ENCODE measurements at places on chromosomes 1 and 21. TPM values are rescaled to one million over a fixed set of nuclear protein-coding genes. Genes with fewer than 3 reads are reported as not detected.
A peak's percentile ranks its signal among the peaks of the same experiment; 100 is the strongest.

GRCh38 chr21:25733859-25734653 lies 648 bp downstream of the ATP5PF start:
- no peaks in the 10 kb centered on the region for H3K27me3 ChIP-seq
- H3K27ac ChIP-seq: peak overlapping the region; percentile 15
- H3K4me1 ChIP-seq: no peaks in the 10 kb centered on the region

DNA sequence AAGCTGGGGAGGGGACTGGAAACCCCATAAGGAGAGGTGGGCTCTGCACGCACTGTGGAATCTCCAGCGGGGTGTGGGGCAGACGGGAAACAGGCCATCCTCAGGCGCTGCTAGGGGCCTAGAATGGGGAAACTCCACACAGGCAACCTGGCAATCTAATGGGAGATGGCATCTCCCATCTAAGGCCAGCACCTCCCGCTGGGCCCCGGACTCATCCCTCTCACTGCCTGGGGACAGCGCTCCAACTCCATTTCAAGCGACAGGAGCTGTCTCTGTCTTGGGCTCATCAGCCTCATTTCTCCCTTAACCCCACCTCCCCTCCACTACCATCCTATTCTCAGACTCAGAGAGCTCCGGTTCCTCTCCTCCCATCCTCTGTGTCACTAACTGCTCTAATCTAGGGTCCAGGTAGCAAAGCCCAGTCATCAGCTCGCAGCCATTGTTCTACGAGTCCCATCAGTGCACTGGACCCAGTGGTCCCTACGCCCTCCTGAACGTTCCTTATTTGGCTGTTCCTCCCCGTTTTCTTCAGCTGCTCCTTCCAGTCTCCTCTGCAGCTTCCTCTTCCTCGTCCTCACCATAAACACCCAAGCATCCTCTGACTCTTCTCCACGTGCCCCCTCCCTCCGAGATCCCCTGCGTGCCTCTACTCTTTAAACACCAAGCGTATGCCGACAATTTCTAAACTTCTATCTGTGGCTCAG lies 93.4 kb upstream of the CASZ1 start:
- no peak overlapping the region for H3K4me3 ChIP-seq
- H3K27ac ChIP-seq: no peak overlapping the region
- no peaks in the 10 kb centered on the region for H3K4me1 ChIP-seq

- no peaks in the 10 kb centered on the region for H3K36me3 ChIP-seq
- H3K27me3 ChIP-seq: no peaks in the 10 kb centered on the region
- H3K27ac ChIP-seq: no peak overlapping the region
- no peak overlapping the region for H3K4me3 ChIP-seq
- DNase-seq: no peak
Measured at GRCh38 chr1:75554181-75554580, 56.7 kb downstream of the SLC44A5 start.

The CSF1 gene
- 69.1 TPM for total RNA-seq

The UQCRHL gene
- total RNA-seq: 1.3 TPM

GRCh38 chr1:196535727-196536126 lies 72.5 kb downstream of the KCNT2 start:
- no peaks in the 10 kb centered on the region for H3K27me3 ChIP-seq
- H3K36me3 ChIP-seq: no peaks in the 10 kb centered on the region
- no peak overlapping the region for H3K27ac ChIP-seq
- no peak for DNase-seq
- H3K4me1 ChIP-seq: no peaks in the 10 kb centered on the region

GRCh38 chr1:73813236-73813635 lies 384.7 kb downstream of the LRRIQ3 start:
- no peaks in the 10 kb centered on the region for H3K36me3 ChIP-seq
- no peak overlapping the region for H3K4me3 ChIP-seq
- H3K27me3 ChIP-seq: no peaks in the 10 kb centered on the region
- no peak overlapping the region for H3K27ac ChIP-seq

The VSIG8 gene
- total RNA-seq: 0.21 TPM

DNA sequence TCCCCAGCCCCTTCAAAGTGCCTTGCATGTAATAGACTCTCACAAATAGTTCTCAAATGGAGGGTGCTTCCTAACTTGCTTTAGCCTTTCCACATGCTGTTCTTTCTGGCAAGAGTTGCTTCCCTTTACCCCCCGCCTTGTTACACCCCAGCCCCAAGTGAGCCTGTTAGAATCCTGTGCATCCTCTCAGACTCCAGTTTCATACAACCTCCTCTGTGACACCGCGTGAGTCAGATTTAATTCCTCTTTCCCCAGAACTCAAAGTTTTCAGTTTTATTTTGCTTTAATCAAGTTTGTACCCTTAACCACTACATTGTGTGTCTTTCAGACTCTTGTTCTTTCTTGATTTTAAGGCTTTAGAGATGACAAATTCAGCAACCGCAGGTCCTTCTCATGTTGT lies 234.5 kb upstream of the HOOK1 start:
- no peaks in the 10 kb centered on the region for H3K27me3 ChIP-seq
- DNase-seq: no peak
- no peaks in the 10 kb centered on the region for H3K36me3 ChIP-seq
- no peak overlapping the region for H3K4me3 ChIP-seq
- H3K4me1 ChIP-seq: no peaks in the 10 kb centered on the region

DNA sequence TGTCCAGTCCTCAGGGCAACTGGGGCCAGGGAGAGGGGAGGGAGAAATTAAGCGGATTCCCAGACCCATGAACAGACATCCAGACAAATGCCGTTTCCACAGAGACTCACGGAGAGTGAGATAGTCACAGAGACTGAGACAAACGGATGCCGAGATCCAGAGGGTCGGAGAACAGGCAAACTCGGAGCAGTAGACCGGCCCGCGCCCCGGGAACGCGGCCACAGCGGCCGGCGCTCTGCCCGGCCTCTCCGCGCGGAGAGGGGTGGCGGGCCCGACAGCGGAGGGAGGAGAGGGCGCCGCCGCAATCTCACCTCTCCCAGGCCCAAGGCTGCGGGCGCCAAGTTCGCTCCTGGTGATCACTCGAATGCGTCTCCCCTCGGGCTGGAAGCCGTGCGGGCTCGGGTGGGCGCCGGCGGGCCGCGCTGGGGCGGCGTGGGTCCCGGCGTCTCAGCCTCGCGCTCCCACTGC lies 831 bp upstream of the FOXD2 start:
- H3K4me3 ChIP-seq: peak overlapping the region; percentile 57
- peak; percentile 82 for DNase-seq
- no peaks in the 10 kb centered on the region for H3K36me3 ChIP-seq
- peak overlapping the region; percentile 58 for H3K27ac ChIP-seq
- no peaks in the 10 kb centered on the region for H3K4me1 ChIP-seq
- no peaks in the 10 kb centered on the region for H3K27me3 ChIP-seq

- no peak overlapping the region for H3K4me3 ChIP-seq
- H3K27ac ChIP-seq: no peak overlapping the region
Measured at GRCh38 chr1:33180226-33180910, 1.5 kb downstream of the TRIM62 start.

- no peak overlapping the region for H3K27ac ChIP-seq
- H3K36me3 ChIP-seq: no peaks in the 10 kb centered on the region
- no peak for DNase-seq
- H3K4me1 ChIP-seq: no peaks in the 10 kb centered on the region
- no peaks in the 10 kb centered on the region for H3K27me3 ChIP-seq
Measured at GRCh38 chr1:172252958-172253357, 167.5 kb upstream of the C1orf105 start.

The OPTC gene
- not detected for total RNA-seq

GRCh38 chr1:46131712-46132528 lies 509 bp downstream of the PIK3R3 start:
- no peaks in the 10 kb centered on the region for H3K27me3 ChIP-seq
- H3K27ac ChIP-seq: peak overlapping the region; percentile 72
- H3K4me3 ChIP-seq: peak overlapping the region; percentile 73
- H3K4me1 ChIP-seq: peaks cover 3% of the 10 kb centered on the region
- H3K36me3 ChIP-seq: no peaks in the 10 kb centered on the region
- DNase-seq: no peak

The KIF17 gene
- 2.5 TPM for total RNA-seq

DNA sequence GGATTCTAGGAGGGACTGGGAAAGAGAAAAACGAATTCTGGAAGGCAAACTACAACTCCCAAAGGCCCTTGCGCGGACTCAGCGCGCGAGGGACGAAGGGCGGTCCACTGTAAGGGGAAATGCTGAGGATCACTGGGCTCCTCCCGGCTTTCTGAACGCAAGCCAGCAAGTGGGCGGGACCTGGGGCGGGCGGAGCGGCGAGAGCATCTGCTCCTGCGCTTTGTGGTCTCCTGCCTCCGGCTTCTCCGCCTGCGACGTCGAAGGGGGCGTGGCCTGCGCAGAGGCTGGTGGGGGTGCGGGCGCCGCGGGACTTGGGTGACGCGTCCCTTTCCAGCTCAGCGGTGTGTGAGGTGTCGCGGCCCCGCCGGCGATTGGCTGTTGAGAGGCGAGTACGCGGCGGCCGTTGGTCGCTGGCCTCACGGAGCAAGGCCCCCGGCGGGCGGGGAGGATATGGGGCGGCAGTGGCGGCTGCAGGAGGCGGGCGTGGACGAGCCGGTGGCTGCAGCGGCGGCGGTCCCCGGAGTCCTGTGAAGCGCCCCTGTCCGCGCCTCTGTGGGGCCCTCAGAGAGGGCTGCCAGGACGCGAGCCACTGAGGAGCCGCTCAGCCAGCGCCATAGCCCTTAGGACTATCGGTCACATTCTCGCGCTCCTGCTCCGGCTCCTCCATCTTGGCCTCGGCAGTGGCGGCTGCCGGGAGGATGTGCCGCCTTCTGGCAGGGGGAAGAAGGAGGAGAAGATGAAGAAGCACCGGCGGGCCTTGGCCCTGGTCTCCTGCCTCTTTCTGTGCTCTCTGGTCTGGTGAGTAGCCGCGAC lies at the start of gene SUCO:
TSS of gene SUCO (plus strand) at position 451 of the 813 bp plus-strand sequence. CDS start at position 737, 286 bp downstream.
- H3K36me3 ChIP-seq: no peaks in the 10 kb centered on the region
- peaks cover 2% of the 10 kb centered on the region for H3K4me1 ChIP-seq
- H3K27ac ChIP-seq: peak within 1 kb of the TSS; percentile 84
- no peaks in the 10 kb centered on the region for H3K27me3 ChIP-seq
- DNase-seq: peak; percentile 100

The ZNF281 gene
- 13.1 TPM for total RNA-seq

The TNFRSF4 gene
- total RNA-seq: 1.6 TPM

The RNF220 gene
- total RNA-seq: 56.5 TPM

The MR1 gene
- 22.0 TPM for total RNA-seq

DNA sequence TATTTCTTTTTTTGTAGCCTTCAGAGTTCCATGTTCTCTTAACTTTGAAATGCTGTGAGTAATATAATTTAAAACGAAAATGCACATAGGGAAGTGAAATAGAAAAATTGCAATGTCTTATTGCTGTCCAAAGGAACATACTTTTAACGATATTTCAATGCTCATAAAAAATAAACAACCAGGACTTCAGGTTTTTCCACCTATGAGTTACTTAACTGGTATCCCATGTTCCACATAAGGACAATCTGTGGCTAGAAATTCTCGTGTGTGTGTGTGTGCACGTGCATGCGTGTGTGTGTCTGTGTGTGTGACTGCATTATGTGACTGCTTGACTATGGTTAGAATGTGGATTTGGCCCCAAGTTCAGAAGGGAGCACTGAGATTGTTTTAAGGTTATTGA lies 200.8 kb upstream of the ADGRL4 start:
- H3K4me1 ChIP-seq: no peaks in the 10 kb centered on the region
- H3K27me3 ChIP-seq: no peaks in the 10 kb centered on the region
- no peaks in the 10 kb centered on the region for H3K36me3 ChIP-seq
- H3K4me3 ChIP-seq: no peak overlapping the region

GRCh38 chr1:175629318-175629694 lies 114.1 kb downstream of the TNR start:
- H3K4me1 ChIP-seq: peaks cover 6% of the 10 kb centered on the region
- H3K27ac ChIP-seq: no peak overlapping the region
- no peaks in the 10 kb centered on the region for H3K27me3 ChIP-seq
- no peak overlapping the region for H3K4me3 ChIP-seq

The CFHR1 gene
- total RNA-seq: 1.7 TPM

GRCh38 chr1:65640046-65640445 lies 152.6 kb upstream of the PDE4B start:
- H3K4me1 ChIP-seq: no peaks in the 10 kb centered on the region
- no peaks in the 10 kb centered on the region for H3K36me3 ChIP-seq
- H3K27me3 ChIP-seq: no peaks in the 10 kb centered on the region
- no peak overlapping the region for H3K4me3 ChIP-seq
- no peak for DNase-seq

DNA sequence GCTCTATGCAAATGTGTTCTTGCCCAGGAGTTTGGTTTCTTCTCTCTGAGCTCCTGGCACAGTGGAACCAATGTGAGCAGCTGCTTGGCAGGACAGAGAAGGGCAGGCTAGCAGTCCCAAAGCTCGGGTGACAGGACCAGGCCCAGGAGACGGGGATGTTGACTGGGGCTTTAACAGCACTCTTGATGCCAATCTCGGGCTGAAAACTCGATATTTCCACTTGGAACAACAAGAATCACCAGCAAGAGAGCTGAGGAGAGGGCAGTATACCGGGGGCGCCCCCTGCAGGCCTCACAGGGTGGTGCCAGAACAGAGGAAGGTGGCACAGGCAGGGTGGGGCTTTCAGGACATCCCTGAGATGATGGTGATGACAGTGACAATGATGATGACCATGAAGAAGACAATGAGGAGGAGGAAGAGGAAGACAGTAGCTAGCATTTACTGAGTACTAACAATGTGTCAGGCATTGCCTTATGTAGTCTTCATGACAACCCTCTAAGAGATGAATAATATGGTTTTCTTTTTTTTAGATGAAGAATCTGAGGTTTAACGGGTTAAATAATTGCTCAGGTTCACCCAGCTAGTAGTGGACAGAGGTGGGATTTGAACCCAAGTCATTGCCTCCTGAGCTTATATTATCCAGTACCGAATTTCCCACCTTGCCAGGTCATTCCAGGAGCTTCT lies 2.7 kb upstream of the KCNJ9 start:
- no peaks in the 10 kb centered on the region for H3K27me3 ChIP-seq
- no peaks in the 10 kb centered on the region for H3K36me3 ChIP-seq
- H3K4me3 ChIP-seq: no peak overlapping the region
- H3K4me1 ChIP-seq: no peaks in the 10 kb centered on the region

DNA sequence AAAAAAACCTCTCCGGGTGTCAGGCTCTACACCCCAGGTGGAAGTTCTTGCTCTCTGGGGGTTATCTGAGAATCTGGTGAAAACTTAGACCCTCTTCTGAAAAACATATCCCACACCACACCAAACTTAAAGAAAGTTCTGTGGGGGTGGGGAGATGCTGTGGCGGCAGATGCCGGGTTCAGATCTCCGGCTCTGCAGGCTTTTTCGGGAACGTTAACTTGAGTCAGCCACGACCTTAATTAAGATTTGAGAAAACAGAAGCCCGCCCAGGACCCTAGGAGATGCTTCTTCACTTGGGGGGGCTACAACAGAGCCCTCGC lies 2.3 kb downstream of the RCC2 start:
- no peaks in the 10 kb centered on the region for H3K27me3 ChIP-seq
- H3K27ac ChIP-seq: no peak overlapping the region
- no peaks in the 10 kb centered on the region for H3K4me1 ChIP-seq

The ITLN2 gene
- not detected for total RNA-seq

GRCh38 chr1:167627615-167627864 lies 2.5 kb upstream of the RCSD1 start:
- no peak for DNase-seq
- H3K4me1 ChIP-seq: no peaks in the 10 kb centered on the region
- H3K36me3 ChIP-seq: no peaks in the 10 kb centered on the region
- H3K4me3 ChIP-seq: no peak overlapping the region
- H3K27ac ChIP-seq: no peak overlapping the region

Measured in aorta (tissue), 5 donors.